ENCODE measurements at places on chromosomes 2 and 18. TPM values are rescaled to one million over a fixed set of nuclear protein-coding genes. Genes with fewer than 3 reads are reported as not detected.

DHRS9 gene
- not detected for total RNA-seq

ACTG2 gene
- total RNA-seq: not detected

LRRFIP1 gene
- 38.5 TPM for total RNA-seq

CFAP210 gene
- 1.0 TPM for total RNA-seq

WNT6 gene
- not detected for total RNA-seq

VAMP8 gene
- total RNA-seq: 1.1 TPM

CREG2 gene
- 0.63 TPM for total RNA-seq

ACMSD gene
- not detected for total RNA-seq

EFHD1 gene
- 4.1 TPM for total RNA-seq

KYNU gene
- total RNA-seq: 0.26 TPM

PELI1 gene
- total RNA-seq: 47.3 TPM

HOXD9 gene
- total RNA-seq: not detected

TLX2 gene
- not detected for total RNA-seq

GALNT13 gene
- total RNA-seq: 7.4 TPM

SCN3A gene
- 3.7 TPM for total RNA-seq

MYO1B gene
- 107 TPM for total RNA-seq

SCN7A gene
- 0.39 TPM for total RNA-seq

Data from neural crest cell (in vitro differentiated cells).